ENCODE measurements at places on chromosomes 5 and 9.

DNA sequence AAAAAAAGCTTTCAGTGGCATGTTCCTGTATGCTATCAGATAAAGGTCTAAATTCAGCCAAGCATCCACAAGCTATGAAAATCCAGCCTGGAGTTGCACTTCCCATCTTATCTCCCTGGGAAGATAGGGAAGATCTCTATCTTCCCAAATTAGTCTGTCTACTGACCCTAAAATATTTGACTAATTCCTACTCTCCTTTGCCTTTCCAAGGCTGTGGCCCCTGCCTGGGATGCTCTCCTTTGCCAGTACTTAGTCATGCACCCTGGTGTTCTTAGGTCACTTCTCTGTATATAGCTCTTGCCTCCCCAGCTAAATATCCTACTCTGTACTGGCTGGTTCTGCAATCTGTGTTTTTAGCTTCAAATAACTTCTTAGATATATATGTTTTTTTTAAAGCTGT lies 44.0 kb upstream of the PLPP1 start:
- no peak for DNase-seq

- no peak for DNase-seq
Observed at GRCh38 chr5:174176511-174176910, 131.0 kb downstream of the NSG2 start.

DNA sequence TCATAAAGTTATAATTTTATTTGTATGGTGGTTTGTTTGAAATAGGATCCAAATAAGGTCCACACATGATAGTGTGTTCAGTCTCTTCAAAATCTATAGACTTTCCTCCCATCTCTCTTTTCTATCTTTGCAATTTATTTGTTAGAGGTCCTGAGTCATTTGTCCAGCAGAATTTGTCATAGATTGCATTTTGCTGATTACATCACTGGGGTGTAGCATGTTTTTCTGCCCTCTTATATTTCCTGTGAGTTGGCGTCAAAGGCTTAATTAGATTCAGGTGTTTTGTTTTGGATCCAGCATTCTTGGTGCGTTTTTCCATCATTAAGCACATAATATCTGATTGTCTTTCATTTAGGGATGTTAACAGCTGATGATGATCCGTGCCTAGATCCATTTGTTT lies 15.0 kb downstream of the CYFIP2 start:
- no peak for DNase-seq

- DNase-seq, result no peak
Observed at GRCh38 chr5:80234116-80234948, 21.5 kb downstream of the SERINC5 start.

GRCh38 chr9:74245866-74246497 lies 251.2 kb upstream of the RORB start:
- no peak for DNase-seq

DNA sequence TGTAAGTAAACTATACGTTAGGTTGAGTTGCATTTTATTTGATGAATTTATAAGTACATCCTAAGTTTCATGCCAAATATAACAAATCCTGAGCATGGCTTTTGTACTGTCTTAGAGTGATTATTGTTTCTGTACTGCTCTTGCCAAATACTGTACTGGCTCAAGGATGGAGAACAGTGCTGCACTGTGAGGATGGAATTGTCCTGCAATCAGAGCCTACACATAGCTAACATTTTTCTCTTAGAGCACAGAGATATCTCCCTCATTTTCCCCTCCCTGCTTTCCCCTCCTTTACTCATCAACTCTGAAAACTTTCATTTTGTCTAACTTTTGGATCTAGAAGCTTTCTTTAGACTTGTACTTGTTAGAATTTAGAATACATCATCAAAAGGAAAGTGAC lies 28.3 kb downstream of the LRRC70 start:
- no peak for DNase-seq

DNA sequence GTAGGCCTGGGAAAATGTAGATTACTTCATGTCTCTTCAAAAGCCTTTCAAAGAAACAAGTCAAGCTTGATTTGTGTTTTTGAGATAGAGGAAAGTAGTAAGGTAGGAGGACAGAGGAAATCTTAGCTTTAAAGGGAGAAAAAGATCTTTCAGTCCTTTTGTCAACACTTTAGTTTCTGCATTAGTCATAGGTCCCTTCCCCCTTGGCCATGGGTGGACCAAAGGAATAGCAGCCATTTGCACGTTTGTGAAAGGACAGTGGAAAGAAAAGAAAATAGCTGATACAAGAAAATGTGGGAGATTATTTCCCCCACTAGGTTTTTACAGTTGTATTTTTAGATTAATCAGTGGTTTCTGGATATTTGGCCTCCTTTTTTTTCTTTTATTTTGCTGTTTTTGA lies 121.9 kb upstream of the GRHPR start:
- DNase-seq, result no peak

GRCh38 chr9:111815285-111816070 lies 20.7 kb upstream of the SHOC1 start:
- no peak for DNase-seq

DNA sequence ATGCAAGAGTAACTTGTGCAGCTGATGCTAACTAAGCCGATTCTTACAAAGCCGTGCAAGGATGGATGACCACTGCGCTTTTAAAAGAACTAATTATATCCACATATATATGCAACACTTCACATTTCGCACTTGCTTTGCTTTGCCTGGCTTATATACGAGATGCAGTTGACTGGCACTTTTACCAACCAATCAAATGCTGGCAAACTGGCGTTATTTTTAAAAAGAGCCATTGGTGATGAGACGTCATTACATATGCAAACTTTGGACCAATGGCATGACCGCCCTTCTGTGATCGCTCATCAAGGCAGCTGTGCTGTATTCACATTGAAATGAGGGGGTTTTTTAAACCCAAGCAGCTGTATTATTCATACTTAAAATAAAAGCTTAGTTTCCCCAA lies 1147.7 kb upstream of the WWC1 start:
- no peak for DNase-seq

- DNase-seq, result no peak
Observed at GRCh38 chr5:74272831-74273451, 367.6 kb downstream of the ENC1 start.

DNA sequence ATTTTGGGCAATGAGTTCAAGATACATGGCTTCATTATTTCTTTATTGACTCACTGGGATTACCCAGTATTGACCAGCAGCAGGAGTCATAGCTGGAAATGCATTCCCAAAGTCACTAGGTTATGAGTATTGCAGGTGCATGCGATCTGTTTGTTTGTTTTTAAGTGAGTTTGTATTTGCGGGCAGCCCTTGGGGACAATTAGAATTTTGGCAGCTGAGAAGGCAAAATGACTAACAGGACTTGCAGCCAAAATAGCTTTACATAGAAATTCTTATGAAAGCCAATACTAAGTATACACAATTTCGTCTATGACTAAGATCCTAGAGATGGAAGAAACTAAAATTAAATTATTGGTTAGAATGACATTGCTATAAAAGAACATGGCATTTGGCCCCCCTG lies 18.1 kb upstream of the RGMB start:
- no peak for DNase-seq

All from CD4-positive, alpha-beta T cell treated with Interleukin-6 at 100 ng/mL for 8 hours (primary cell).